Right renal pelvis (tissue), 4 donors: ENCODE measurements at places on chromosomes 13 and 19.

DNA sequence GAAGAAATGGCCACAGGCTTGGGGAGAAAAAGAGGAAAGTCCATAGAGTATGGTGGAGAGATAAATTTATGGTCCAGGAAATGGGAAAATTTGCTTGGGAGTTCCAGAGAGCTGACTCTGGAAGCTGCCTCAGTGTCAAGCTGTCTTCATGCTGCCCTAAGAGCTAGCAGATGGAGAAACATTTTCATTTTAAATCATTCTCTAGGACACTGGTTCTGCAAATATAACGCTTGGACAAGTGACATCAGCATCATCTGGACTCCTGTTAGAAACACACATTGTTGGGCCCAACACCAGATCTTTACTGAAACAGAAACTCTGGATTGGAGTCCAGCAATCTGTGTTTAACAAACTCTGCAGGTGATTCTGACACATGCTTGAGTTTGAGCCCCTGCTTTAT, 592.0 kb upstream of the KLF12 start:
- DNase-seq = no peak

DNA sequence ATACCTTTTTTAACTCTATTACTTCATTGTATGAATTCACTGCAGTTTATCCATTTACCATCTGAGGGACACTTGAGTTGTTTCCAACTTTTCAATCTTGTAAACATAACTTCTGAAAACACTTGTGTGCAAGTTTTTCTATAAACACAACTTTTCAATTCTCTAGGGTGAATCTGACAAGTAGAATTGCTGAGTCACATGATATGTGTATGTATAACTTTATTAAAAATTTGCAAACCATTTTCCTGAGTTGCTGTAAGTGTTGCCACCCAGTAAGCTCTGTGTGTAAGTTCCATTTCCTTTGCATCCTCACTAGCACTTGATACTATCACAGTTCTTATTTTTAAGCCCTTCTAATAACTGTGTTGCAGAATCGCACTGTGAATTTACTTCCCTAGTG, 1415.6 kb upstream of the ATXN8OS start:
- DNase-seq = no peak

GRCh38 chr13:50323440-50324065, 308.3 kb downstream of the KCNRG start:
- DNase-seq = no peak

GRCh38 chr13:50573066-50573465, 270.4 kb downstream of the DLEU7 start:
- DNase-seq = no peak

GRCh38 chr19:11088506-11089253, 583 bp upstream of the LDLR start:
- no peak for DNase-seq
